ENCODE measurements at places on chromosomes 13 and 19.
A peak's percentile ranks its signal among the peaks of the same experiment; 100 is the strongest.

DNA sequence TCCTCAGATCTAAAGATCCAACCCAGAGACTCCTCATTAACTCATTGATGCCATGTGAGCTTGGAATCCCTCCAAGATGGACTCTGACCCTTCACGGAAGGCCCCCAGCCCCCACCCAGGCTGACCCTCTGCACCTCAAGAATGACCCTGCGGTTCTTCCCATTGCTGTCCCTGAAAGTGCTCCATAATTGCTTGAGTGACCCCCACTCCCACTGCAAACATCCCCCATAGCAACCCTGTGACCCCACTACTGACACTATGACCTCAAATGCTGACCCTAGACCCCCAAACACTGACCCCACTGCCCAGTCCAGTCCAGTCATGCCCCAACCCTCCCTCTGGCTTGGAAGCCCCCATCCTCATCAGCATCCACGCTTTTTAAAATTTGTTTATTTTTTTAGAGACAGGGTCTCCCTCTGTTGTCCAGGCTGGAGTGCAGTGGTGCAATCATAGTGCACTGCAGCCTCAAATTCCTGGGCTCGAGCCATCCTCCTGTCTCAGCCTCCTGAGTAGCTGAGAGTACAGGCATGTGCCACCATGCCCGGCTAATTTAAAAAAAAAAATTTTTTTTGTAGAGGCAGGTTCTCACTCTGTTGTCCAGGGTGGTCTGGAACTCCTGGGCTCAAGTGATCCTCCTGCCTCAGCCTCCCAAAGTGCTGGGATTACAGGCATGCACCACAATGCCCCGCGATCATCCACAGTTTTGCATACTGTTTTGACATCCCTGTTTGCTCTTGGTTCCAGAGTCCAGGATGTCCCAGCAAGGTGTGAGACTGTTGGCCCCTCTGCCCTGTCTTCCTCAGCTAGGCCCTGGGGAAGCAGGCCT, 855 bp downstream of the LYL1 start:
- DNase-seq, result no peak

GRCh38 chr13:71522941-71523526, 344.0 kb downstream of the DACH1 start:
- no peak for DNase-seq

DNA sequence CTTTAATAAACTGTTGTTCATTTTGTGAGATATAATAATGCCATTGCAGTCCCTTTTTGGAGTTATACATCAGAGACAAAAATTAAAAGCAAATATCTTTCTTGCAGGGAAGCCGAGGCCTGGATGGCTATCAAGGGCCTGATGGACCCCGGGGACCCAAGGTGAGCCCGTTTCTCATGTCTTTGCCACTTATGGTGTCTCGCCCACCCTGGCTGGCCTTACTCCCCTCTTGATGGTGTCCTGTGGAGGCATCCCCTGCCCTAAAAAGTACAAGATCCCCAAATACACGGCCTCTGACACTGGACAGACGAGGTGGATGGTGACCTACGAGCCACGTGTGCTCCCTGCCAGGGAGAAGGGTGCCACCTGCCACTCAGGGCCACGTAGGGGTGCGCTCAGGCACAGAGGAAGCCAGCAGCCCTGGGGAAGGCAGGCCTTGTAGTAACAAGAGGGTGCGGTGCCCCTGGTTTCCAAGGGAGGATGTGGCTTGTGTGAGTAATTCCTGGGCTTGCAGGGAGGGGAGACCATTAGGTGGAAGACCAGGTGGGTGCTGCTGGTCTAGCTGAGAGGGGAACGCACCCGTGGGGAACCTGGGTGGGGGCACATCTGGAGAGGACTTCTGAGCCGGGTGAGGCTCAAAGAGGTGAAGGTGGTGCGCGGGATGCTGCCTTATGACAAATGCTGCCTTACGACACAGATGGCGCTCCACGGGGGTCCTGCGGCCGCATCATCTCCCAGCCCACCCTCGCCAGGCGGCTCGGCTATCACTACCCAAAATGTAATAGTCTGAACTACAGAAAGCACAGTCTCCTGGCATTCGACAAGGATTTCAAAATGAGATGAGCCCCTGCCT, 115.6 kb downstream of the RAB20 start:
- DNase-seq, result peak; percentile 65

- peak; percentile 100 for DNase-seq
Observed at GRCh38 chr19:40750058-40750873, at the start of gene ACTMAP. TSS of gene ACTMAP (minus strand) at chr19:40750477. CDS start at chr19:40749803, 674 bp downstream.

DNA sequence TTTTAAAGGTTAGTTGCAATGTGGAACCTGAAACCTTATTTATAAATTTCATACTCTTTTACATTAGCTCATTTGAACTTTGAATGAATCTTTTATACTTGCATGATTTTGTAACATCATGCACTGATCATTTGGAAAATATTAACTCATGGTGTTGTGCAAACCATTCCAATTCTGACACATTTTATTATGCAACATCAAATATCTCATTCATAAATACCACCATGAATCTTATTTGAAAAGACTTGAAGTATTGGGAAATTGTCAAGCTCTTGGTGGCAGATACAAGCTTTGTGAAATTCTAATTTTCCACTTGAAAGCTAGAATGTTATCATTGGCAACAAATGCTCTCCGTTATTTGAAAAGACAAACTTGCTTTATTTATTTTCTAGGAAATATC, 379.9 kb upstream of the PCDH20 start:
- no peak for DNase-seq

GRCh38 chr19:29311191-29311790, 98.3 kb upstream of the UQCRFS1 start:
- DNase-seq, result no peak

GRCh38 chr13:42389041-42389440, 117.1 kb downstream of the AKAP11 start:
- no peak for DNase-seq

DNA sequence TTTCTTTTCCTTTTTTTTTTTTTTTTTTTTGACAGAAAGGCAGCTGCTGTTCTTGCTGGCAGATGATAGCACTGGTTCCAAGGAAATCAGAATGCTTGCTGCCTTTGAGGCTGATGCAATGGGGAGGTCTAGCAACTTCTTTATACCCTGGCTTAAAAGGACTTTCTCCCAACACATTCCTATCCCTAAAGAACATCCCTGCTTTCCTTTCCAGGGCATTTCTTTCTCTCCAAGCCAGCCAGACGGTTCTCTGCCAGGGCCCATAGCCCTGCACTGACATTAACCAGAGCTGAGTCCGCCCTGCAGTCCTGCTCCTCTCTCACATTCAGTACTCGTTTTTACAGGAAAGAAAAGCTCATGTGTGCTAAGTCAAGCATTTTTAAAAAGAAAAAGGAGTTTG, 133.9 kb upstream of the WASF3 start:
- no peak for DNase-seq

DNA sequence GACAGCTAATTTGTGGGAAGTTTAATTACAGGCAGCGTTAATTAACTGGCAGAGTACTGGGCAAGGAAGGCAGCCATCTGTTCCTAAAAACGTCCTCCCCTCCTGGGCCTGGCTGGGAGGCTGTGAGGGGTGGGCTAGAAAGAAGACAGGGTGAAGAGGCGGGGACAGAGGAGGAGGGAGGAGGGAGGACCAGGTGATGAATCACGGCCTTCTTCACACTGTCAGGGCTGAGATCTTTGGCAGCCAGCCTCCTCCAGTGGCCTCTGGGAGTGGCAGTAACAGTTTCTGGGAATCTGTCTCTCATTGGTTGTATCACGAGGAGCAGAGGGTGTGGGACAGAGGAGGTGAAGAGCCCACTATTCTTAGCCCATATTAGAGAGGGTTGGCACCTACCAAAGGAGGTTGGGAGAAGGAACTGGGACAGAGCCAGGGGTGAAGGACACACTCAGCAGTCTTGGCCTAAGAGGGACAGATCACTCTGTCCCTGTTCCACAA, 9.6 kb upstream of the ZNRF4 start:
- DNase-seq, result no peak

DNA sequence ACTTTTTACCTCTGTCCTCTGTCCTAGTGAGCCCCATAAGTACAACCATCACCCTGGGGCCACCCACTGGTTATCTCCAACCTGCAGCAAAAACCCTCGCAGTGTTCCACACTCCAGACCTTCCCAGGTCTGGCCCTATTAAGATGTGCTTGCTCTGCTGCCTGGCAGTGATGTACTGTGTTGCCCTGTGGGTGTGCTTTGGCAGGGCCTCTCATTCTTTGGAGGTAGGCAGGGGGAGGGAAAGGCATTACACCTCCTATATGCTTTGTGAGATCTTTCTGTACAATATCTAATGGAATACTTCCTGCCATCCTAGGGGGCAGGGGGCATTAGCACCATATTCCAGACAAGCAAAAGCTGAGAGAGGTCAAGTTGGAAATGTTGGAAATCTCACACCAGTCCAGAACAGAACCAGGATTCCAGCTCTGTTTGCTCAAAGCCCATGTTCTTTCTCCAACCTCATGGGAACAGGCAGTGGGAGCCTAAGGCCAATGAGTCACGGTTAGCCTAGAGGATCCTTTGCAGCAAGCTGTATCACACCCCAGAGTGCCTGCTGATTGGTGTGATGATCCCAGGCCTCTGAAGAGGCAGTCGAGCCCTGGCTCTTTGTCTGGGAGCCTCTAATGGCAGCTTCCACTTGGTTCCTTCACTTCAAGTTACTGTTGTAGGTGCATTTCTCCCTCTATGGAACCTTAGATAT, 59.7 kb upstream of the UBL3 start:
- DNase-seq, result no peak

DNA sequence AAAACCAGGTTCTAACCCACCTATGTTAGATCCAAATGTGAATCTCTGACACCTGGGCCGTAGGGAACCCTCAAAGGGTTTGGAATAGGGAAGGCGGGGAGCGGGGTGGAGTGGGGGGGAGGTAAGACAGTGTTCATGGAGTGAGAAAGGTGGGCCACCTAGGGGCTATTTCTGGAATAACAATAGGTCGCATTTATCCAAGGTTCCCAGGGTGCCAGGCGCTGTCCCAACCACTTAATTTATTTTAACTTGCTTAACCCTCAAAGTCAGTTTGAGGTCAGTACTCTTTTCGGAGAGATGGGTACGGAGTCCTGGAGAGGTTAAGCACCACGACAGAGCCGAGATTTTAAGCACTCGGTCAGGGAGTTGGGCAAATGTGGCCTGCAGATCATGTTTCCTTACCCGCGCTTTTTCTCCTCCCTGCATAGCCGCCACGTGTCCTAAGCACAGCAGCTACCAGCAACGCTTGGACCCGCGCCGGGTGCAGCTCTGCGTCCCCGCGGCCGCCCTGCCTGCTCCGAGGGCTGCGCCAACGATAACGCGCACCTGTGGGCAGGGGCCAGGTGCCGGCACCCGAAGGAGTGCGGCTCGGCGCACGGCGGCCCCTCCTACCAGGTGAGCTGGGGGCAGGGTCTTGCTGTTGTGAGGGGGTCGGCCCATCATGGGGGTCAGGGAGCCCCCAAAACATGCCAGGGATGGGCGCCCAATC, 25.0 kb upstream of the FXYD3 start:
- DNase-seq, result peak; percentile 62

- DNase-seq, result no peak
Observed at GRCh38 chr19:1551068-1552040, 16.8 kb downstream of the MEX3D start.

GRCh38 chr13:101869553-101869952, 417.1 kb downstream of the ITGBL1 start:
- DNase-seq, result no peak

DNA sequence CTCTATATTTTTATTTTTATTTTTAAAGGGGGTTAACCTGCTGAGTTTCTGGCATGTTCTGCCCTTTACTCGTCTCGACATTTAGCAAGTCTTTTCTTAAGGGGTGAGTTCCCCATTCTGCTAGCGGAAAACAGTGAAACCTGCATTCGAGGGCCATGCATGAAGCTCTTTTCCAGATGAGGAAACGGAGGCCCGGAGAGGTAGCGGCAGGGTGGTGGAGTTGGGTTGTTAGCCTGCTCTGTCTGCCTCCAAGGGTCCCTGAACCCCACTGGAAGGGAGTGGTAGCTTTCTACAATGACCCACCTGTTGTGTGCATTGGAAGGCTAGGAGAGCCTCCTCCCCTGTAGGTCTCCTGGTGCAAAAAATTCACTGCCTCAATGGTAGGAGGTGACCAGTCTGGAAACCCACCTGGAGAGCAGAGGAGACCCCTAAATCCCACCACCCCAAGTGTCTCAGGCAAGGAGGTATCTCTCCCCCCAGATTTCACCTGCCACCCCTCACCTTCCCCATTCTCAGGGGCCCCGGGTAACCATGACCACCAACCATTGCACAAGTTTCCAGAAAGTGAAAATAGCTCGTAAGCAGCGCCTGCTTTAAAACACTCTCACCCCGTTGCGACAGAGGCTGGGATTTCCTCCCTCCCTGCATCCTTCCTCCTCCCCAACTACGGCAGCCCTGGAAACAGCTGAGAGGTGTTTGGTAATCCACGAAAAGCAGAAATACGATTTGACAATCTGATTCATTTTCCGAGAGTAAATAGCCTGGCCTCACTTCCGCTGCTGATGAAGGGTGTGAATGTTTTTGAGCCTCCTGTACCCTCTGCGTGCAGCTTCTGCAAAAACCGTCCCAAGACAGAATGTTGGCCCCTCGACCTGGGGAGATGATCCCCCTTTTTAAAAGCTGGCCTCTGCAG, 3.5 kb downstream of the KLF2 start:
- no peak for DNase-seq

GRCh38 chr13:113919761-113920559, 53.9 kb downstream of the C13orf46 start:
- DNase-seq, result no peak

- no peak for DNase-seq
Observed at GRCh38 chr19:39680593-39680992, 23.7 kb upstream of the LGALS14 start.
